ENCODE measurements at places on chromosomes 16 and 17.

GRCh38 chr17:31674717-31675349, 184.2 kb downstream of the COPRS start:
- DNase-seq: no peak

DNA sequence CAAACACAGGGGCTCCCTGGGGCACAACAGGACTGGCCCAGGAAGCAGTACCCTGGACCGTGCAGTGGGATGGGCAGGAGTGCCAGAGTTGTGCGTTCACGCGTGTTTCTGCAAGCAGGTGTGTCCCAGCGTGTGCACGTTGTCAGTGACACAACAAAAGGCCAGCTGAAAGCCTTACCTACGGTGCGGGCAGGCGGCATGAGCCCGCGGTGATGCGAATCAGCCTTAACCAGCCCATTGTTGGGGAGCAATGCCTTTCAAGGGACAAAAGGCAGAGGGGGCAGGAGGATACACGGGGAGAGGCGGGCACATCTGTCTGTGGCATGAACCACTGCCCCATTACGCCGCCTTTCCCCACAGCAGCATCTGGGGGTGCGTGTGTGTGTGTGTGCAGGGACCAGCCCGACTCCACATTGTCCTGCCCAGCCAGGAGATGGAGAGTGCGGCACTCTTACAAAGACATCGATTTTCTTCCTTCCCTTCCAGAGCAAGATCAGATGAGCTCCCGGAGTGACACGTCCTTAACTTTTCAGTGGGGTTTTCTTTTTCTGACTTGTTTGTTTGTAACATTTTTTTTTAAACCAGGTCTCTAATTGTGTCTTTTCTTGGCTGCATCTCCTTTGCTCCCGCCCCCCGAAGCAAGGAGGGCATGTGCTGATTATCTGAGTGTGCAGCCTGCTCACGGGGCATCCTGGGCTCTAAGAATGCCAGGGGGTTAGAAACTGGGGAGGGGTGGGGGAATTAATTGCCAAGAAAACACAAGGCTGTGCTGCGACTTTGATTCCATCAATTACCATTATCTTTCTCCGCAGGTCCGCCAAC, 158.1 kb downstream of the ZNF423 start:
- no peak for DNase-seq

- DNase-seq: peak; percentile 9
Observed at GRCh38 chr16:85422632-85423550, 190.2 kb upstream of the GSE1 start.

- no peak for DNase-seq
Observed at GRCh38 chr16:49054606-49055005, 227.0 kb downstream of the CBLN1 start.

DNA sequence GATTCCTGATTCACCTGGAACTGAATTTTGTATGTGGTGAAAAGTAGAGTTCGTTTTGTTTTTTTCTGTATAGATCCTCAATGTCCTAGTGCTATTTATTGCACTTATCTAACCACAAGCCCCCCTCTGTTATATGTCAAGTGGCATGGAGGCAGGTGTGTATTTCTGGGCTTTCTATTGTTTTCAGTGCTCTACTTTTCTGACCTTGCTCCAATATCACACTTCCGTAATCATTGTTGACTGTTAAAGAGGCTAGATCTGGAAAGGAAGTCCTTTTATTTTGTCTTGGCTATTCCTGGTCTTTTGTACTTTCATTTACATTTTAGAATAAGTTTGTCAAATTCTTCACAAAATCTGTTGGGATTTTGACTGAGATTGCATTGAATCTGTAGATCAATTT, 26.8 kb upstream of the FBXO47 start:
- DNase-seq: no peak

- DNase-seq: no peak
Observed at GRCh38 chr16:24358117-24358516, 102.0 kb downstream of the CACNG3 start.

- peak; percentile 34 for DNase-seq
Observed at GRCh38 chr17:15261802-15262290, 3.3 kb downstream of the PMP22 start.

- no peak for DNase-seq
Observed at GRCh38 chr16:19033761-19034160, 33.7 kb upstream of the COQ7 start.

- DNase-seq: no peak
Observed at GRCh38 chr17:3960764-3961163, 3.5 kb downstream of the ATP2A3 start.

- no peak for DNase-seq
Observed at GRCh38 chr16:89536371-89536770, 24.1 kb upstream of the RPL13 start.

- DNase-seq: no peak
Observed at GRCh38 chr16:54526087-54526486, 239.5 kb upstream of the IRX3 start.

DNA sequence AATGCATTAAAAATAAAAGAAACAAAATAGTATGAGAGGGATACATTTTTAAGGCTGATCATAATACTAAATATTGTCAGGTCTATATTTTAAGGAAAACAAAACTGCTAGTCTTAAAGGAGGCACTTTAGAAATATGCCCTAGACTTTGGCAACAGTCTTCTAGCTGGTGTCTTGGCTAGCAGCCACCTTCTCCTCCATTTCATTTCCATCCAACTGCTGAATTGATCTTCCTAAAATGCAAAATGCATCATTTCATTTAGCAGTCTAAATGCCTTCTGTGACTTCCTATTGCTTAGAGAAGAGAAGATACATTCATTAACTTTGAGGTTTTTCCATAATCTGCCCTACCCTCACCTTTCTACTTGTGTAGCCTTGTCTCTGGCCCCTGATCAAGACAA, 1404.1 kb downstream of the CDH11 start:
- no peak for DNase-seq

GRCh38 chr17:33962857-33963655, 292.0 kb upstream of the CCL2 start:
- DNase-seq: peak; percentile 23

GRCh38 chr17:58233543-58233942, 4.8 kb upstream of the LPO start:
- no peak for DNase-seq

- no peak for DNase-seq
Observed at GRCh38 chr16:86709103-86709502, 130.8 kb downstream of the FOXL1 start.

GRCh38 chr16:66385415-66385814, 18.9 kb downstream of the CDH5 start:
- no peak for DNase-seq

GRCh38 chr17:63445954-63446752, at the start of gene CYB561:
Gene CYB561, minus strand, starts transcription at chr17:63446306. Its CDS starts 8,759 bp downstream, at chr17:63437547.
- peak; percentile 75 for DNase-seq

GRCh38 chr16:16830401-16830800, 451.5 kb downstream of the NPIPA7 start:
- DNase-seq: no peak

GRCh38 chr17:82493226-82493781, 26.2 kb upstream of the FOXK2 start:
- no peak for DNase-seq

GRCh38 chr16:69197573-69197972, 10.6 kb downstream of the SNTB2 start:
- DNase-seq: no peak

DNA sequence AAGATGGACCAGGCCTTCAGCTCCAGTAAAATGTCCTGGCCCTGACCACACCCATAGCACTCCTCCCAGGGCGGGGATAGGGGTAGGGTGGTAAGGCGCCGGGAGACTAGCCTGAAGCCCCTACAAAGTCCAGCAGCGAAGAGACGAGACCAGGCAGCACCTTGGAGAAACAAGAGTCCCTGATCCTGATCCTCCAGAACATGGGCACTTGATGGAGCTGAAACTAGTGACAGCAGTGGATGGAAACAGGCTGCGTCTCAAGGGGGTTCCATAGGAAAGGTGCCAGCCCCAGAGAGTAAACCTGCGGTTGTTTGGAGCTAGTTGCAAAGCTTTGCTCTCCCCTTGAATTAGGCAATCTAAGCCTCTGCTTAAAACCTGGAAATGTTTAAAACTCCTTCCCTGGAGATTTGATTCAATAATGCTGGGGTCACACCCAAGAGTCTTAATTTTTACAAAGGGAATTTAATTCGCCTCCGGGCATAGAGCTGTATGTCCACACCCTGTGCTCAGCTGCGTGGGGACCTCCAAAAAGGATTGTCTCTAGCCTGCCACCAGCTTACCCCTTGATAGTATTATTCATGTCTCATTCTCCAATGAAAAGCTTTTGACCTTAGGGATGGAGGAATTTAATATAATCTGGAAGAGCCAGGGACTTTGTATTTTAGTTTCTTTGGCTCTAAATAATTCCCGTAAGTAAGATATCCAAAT, 258.6 kb downstream of the PMP22 start:
- no peak for DNase-seq

DNA sequence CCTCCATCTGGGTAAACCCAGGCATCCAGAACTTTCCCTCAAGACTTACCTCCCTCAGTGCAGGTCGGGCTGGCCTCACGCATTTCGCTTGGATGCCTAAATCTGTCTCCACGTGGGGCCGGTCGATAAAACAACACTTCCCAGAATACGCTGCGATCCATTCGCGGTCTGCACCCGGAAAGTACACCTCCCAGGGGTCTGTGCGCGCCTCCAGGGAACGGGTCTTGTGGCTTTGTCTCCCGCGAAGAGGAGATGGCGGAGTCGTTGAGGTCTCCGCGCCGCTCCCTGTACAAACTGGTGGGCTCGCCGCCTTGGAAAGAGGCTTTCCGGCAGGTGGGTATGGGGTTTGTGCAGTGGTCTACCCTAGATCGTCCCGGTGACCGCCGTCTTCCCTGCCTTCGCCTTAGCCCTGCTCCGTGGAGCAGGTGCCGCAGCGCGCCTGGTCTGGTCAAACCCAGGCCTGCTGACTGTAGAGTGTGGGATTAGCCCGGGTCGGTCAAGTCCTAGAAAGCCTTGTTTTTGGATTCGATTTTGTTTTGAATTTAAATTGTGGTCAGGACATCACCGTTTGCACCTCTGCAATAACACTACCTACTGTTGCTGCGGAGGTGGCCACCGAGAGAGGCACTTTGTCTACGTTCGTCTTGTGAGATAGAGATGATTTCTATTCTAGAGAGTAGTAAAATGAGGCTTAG, at the start of gene RPAIN:
Gene RPAIN (plus strand): TSS at position 224 of the 695 bp plus-strand sequence. CDS start 29 bp downstream, at position 253.
- DNase-seq: peak; percentile 90

DNA sequence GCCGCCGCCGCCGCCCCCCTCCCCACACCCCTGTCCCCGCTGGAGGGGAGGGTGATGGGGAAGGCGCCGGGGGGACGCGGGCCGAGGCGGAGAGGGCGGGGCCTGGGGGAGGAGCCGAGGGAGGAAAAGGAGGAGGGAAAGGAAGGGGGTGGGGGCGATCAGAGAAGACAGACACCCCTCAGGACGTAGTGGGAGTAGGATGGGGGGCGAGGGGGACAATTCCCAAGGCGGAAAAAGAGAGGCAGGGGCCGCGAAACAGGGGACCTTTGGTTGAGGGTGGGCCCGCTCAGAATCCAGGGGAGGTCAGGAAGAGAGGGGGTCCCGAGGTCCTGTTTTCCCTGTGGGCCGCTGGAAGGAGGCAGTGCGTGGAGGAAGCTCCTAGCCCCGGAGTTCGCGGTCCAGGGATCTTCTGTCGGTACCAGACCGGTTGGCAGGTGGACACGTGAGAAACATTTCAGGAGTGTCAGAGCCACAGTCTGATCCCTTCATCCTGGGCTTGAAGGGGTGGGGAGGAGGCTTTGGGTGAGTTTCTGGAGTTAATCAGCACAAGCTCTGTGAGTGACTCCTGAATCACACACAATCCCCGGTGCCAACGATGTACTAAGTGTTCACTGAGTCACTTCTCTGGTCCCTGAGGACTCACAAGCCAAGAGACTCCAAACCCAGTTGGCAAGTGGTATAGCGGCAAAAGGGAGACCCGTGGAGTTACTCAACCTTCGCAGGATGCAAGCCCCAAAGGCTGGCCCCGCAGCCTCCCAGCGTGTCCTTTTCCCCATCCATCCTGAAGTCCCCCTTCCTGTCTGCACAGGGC, at the start of gene XYLT1:
Gene XYLT1 (minus strand): TSS at position 53 of the 811 bp plus-strand sequence. CDS start 164 bp downstream, outside the sequence.
- peak; percentile 51 for DNase-seq

- no peak for DNase-seq
Observed at GRCh38 chr17:20989481-20989880, 53.3 kb downstream of the USP22 start.

DNA sequence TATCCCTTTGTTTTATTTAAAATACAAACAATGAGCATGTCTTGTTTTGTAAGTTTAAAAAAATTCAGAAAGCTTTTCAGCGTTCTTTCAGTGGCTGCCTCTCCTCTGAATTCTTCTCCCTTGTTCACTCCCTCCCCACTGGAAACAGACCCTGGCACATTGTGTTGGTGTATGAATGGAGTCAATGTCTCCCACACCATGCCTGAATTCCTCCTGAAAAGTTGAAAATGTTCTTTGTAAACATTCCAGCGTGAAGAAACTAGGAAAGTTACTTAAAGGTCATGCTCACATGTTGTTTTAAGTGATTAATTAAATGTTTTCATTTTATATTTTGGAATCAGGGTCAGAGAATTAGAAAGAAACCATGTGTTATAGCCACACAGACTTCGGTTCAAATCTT, 136.9 kb upstream of the DYNLRB2 start:
- no peak for DNase-seq

GRCh38 chr17:64547319-64547718, 40.5 kb downstream of the CEP95 start:
- no peak for DNase-seq

DNA sequence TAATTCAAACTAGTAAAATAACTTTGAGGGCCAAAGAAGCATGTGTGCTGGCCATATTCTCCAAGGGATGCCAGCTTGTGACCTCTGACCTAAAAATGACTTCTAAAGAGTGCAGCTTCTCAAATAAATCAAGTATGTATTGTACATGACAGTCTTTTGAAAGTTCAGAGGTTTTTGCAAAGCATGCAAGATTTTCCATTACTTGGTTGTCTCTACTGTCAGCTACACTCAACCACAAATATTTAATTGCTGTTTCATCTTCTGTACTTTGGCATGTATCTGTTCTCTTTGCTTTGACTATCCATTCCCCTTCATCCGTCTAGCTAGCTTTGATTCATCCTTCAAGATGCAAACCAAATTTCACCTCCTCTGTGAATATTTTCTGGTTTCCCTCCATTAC, 121.9 kb upstream of the HS3ST2 start:
- DNase-seq: no peak

- no peak for DNase-seq
Observed at GRCh38 chr17:21463779-21464407, 87.7 kb downstream of the KCNJ12 start.

DNA sequence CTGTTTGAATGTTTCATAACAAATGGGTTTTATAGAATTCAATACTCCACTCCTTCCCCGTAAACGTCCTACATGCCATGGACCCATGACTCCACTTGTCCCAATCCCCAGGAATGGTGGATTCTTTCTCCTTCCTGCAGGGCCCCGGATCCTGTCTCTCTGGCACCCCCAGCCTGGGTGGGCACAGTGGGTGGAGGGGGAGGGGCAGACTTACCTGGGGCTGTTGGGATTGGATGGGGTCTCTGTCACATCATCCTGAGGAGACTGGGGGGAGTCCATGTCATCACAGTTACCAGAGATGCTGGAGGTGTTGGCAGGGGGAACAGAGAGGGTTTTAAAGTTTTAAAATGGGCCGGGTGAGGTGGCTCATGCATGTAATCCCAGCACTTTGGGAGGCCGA, 13.2 kb downstream of the TRPV3 start:
- no peak for DNase-seq

Data from left ventricle myocardium inferior (tissue), 1 donor.